ENCODE measurements at places on chromosomes 6 and 20. TPM values are rescaled to one million over a fixed set of nuclear protein-coding genes. Genes with fewer than 3 reads are reported as not detected.

DNA sequence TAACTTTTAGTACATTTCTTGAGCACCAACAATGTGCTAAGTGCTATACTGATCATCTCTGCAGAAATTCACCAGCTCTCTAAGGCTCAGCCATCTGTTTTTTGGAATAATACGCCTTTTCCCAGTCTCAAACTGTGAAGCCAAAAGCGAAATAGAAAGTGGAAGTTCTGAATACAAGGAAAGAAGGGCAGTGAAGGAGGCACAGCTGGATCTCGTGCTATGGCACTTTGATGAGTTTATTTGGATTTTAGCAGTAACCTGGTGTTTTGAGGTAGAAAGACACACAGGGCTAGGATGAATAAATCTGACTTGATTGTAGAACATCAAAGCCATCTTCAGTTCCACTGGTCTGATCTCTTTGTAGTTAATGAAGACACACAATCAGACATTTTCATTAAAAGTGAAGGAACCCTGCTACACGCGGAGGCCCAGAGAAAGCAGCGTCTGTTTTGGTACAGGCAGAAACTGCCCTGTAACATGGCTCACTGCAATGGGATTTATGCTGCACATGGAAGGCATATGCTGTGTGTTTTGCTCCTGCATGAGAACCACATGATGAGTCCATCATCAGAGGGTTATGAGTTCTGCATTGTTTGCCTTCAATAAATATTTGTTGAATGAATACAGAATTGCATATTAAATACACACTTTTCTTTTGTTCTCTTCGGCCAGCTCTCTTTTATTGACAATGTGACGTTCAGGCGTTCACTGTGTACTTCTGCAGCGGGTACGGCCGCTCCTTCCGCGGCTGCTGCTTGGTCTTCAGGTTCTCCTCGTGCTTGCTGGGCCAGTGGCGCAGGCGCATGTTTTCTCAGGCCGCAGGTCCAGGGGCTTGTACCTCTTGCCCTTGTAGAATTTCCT is 100.9 kb downstream of the PREP start:
- DNase-seq, result no peak

- DNase-seq, result no peak
These were observed 1.1 kb downstream of the SLC22A1 start for GRCh38 chr6:160122744-160123143.

- no peak for DNase-seq
These were observed 139.4 kb upstream of the GLP1R start for GRCh38 chr6:38909015-38909730.

DNA sequence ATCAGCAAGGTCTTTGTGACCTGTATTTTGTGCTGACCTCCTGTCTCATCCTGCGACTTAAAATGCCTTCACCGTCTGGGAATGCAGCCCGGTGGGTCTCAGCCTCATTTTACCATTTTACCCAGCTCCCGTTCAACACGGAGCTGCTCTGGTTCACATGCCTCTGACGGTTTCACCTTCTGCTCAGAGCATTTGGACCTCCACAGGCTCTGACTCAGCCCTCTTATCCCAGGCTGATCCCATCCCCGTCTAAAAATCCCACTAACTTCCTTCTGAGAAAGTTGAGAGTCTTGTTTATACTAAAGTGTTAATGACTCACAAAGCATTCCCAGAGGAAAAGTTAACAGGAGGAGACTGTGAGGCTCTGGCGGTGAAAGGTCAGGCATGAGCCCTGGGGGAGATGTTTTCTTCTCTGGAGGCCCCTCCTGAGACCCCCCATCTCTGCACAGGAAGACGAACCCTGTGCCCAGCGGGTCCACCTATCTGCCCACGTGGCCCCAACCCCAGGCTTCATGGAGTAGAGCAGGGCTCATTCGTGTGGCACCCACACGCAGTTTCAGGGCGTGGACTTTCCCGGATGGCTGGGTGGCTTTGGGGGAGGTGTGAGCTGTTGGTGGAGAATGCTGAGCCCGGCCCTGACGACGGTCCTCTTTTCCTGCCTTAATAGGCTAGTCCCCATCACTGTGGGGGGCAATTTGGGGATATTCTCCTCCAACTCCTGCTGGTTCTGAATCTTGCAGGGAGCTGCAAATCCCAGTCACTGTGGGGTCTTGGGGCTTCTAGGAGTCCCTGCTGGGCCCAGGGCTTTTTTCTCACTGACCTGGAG is 3.3 kb upstream of the BIRC7 start:
- DNase-seq, result no peak

DNA sequence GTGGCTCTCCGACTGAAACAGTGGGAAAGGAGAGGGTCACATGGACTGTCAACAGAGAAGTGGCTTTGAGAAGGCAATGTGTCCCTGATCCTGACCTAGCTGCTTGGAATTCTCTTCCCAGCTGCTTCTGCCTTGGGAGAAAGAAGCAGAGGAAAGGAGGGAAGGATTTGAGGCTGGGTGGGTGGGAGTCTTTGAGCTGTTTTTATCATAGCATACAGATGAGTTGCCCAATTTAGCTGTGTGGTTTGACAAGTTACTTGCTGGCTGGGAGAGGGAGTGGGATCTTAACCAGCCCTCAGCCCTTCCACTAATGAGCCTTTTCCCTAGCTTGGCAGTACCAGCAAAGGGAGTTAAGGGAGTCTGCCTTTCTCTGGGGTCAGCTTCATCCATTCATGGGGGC is 51.1 kb upstream of the MYL9 start:
- no peak for DNase-seq

DNA sequence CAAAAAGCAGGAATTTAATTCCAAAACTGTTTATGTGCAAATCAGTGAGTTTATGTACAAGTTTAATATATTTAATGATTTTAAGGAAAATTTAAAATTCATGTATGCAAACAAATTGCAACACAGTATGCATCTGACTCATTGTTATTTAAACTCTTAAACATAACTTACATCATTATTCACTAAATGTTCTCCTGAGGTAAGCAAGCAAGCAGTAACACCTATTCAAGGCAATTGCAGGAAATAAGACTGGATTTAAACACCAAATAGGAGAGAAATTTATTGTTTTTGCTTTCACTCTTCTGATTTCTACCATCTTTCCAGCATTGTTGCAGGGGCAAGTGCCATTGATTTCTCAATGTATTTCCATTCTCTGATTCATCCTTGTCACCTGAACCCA is 239.5 kb downstream of the TFAP2A start:
- no peak for DNase-seq

- no peak for DNase-seq
These were observed 4.1 kb downstream of the MAP1LC3A start for GRCh38 chr20:34562641-34563040.

- DNase-seq, result no peak
These were observed 262.2 kb upstream of the FLRT3 start for GRCh38 chr20:14599613-14600012.

DNA sequence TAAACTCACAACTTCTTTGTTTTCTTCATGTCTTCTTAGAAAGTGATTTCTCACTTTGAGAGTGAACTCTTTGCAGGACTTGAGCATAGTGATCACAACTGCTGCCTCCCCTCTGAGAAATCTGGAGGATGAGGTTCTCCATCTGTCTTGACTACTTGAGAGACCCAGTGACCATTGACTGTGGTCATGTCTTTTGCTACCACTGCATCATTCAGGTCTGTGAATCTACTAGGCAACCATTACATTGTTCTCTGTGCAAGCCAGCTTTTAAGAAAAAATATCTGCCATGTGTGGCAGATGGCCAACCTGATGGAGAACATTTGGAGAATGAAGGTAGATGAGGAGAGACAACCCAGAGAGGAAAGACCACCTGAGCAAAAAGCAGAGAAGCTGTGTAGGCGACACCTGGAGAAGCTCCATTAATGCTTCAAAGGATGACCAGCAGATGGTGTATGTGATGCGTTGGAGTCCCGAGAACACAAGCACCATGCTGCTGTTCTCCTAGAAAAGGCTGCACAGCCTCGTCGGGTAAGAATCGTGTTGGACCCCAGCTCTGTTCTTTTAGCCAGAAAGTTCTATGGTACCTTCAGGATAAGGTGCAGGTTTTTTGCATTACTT is 25.1 kb upstream of the TRIM26 start:
- no peak for DNase-seq

DNA sequence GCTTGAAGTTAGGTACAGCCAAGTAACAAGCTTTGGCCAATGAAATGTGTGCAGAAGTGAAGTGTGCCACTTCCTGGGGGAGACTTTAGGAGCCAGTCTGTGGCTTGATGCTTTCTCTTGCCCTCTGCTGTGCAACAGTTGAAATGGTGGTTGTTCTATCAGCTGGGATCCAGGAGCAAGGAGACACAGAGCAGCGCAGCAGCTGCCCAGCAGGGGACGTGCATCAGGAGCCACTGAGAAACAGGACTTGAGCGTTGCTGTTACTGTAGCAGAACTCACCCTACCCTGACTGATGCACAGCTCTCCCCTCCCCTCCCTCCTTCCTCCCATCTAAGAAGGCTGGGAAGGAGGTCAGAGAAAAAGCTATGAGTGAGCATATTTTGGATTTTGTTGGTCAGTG is 18.9 kb upstream of the CCN5 start:
- DNase-seq, result no peak

- DNase-seq, result no peak
These were observed 167.9 kb downstream of the HAO1 start for GRCh38 chr20:7772371-7772770.

CLPSL2 gene
- not detected for total RNA-seq

SOBP gene
- 18.7 TPM for total RNA-seq

SCUBE3 gene
- 15.2 TPM for total RNA-seq

CCN5 gene
- total RNA-seq, result 342 TPM

MOG gene
- total RNA-seq, result not detected

All from posterior vena cava (tissue), 2 donors.